Natural killer cell (primary cell): ENCODE measurements at places on chromosomes 5 and 9. TPM values are rescaled to one million over a fixed set of nuclear protein-coding genes. Genes with fewer than 3 reads are reported as not detected.

The LHX6 gene
- total RNA-seq: not detected

The PTGS1 gene
- total RNA-seq: 11.3 TPM

The NREP gene
- 7.6 TPM for total RNA-seq

The TRIM41 gene
- 36.0 TPM for total RNA-seq

The C9orf153 gene
- 0.28 TPM for total RNA-seq

The RAD23B gene
- 92.6 TPM for total RNA-seq

The LTC4S gene
- 5.4 TPM for total RNA-seq

The EGFLAM gene
- not detected for total RNA-seq

The HMMR gene
- total RNA-seq: 0.42 TPM

The FAXDC2 gene
- total RNA-seq: 0.48 TPM
